ENCODE measurements at places on chromosomes 2 and 18. TPM values are rescaled to one million over a fixed set of nuclear protein-coding genes. Genes with fewer than 3 reads are reported as not detected.
A peak's percentile ranks its signal among the peaks of the same experiment; 100 is the strongest.

DNA sequence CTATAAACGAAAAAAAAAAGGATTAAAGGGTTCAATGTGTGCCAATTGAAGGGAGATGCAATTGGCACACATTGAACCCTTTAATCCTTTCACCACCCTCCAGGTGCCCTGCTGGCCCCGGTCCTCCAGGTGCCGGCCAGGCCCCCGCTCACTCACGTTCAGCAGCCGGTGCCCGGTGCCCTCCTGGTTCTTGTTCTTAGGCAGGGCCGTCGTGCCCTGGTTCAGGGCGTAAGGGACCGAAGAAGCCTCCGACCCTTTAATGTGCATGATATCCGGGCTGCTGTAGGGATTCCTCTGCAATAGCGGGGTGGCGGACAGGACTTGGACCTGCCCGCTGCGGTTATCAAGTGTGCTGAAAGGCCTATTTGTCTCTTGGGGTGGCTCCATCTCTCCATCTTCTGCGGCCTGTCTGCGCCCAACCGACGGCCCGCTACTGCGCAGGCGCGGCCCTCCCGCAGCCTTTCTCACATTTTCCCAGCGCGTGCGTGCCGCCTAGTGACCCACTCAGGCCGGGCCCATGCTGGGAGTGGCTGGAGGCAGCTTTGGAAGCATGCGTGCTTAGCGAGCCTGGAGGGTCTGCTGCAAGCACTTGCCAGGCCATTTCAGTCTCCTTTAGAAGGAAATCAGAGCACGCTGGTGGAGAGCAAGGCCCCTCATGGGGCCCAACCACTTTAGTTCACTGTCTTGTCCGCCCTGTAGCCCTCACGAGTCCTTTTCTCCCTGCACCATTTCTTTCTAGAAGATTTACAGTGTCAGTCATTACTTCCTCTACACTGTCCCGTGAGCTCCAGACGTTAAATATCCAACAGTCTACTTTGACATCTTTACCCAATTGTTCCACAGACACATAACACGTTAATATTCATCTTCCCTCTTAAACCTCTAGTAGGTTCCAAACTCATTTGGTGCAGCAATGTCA is 24.3 kb downstream of the TMEM237 start:
- peak; percentile 60 for DNase-seq

- DNase-seq: no peak
Measured at GRCh38 chr2:119232666-119232993, 9.0 kb downstream of the STEAP3 start.

GRCh38 chr2:34416856-34417255 is 817.8 kb upstream of the FAM98A start:
- no peak for DNase-seq

GRCh38 chr2:184326066-184326465 is 272.3 kb upstream of the ZNF804A start:
- no peak for DNase-seq

DNA sequence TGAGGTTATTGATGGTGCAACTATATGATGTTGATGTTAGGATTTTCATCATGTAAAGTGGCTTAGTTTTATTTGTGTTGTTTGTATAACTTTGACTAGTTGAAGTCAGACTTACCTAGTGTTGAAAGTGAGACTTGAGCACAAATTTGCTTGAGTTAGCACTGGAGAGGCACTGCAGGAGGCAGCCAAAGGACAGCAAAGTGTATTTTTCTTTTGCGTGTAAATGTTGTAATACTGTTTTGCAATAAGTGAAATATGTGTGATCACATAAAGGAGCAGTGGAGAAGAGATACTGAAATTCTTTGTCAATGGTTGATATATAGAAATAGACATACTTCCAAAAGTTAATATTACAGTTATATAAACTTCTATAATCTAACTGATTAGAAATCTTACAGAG is 332.0 kb upstream of the RAB12 start:
- DNase-seq: no peak

DNA sequence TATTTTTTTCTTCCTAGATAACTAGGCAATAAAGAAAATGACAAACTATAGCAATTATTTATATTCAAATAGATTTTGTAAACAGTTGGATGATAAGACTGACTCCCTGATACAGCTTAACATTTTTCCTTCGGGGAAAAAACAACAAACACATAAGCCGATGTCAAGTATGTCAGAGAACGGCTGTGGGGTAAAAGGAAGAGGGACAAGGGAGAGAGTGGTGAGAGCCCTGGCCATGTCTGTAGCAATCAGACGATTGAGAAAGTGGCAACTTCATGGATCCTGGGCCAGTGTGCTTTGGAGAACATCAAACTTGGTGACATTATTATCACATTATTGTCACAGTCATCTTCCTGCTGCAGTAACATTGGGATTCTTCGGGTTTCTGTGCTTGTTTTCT is 65.2 kb downstream of the RNF144A start:
- no peak for DNase-seq

DNA sequence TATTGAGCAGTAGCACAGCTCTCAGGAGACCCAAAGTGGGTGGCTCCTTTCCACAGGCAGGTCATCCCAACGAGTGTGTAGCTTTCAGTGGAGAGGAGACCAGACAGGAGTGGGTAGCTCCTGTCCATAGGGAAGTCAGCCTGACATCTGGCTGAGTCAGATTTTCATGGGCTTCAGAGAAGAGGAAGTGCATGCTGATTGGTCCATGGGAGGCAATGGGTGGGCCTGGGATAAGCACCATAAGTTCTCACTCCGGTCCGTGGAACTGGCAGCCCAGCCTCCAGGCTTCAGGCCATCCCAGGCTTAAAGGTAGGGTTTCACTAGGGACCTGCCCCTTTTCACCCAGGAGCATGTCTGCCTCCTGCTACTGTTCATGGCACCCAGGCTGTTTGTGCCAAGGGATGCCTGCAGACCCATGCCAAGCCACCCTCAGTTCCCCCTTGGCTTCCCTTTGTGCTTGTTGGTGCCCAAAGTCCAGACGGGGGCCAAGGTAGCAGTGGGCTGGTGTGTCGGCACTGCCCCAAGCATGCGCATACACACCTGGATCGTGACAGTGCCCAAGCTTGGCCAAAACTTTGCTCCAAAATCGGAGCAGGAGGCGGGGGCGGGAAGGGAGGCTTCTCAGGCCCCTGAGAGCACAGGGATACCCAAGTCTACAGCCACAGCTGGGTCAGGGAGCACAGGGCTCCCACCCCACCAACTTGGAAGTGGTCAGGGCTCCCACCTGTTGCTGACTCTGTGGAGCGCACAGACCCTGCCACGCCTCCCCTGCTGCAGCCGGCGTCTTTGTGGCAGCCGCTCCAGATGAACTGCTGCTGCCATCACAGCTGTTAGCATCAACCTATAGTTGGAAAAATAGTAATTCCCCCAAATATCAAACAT is 26.4 kb downstream of the MARCHF7 start:
- DNase-seq: no peak

GRCh38 chr18:23494992-23495391 is 8.3 kb upstream of the RMC1 start:
- no peak for DNase-seq

GRCh38 chr2:45698554-45698953 is 47.1 kb downstream of the PRKCE start:
- no peak for DNase-seq

DNA sequence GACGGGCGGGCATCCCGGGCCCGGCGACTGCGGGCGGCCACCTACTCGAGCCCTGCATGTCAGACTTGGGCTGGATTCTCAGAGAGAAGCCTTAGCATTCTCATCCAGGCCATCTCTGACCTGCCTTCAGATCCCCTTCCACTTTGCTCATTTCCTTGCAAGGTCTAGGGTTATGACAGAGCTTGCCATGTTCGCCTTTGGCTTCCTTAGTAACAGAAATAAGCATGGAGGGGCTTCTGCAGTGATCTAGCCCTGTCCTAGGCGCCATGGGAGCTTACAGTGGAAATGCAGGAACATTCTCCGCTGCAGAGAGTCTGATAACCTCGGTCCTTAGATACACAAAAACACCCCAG is 632 bp upstream of the ACVR1 start:
- DNase-seq: no peak

GRCh38 chr2:85698184-85698879 is 4.2 kb downstream of the GNLY start:
- no peak for DNase-seq

DNA sequence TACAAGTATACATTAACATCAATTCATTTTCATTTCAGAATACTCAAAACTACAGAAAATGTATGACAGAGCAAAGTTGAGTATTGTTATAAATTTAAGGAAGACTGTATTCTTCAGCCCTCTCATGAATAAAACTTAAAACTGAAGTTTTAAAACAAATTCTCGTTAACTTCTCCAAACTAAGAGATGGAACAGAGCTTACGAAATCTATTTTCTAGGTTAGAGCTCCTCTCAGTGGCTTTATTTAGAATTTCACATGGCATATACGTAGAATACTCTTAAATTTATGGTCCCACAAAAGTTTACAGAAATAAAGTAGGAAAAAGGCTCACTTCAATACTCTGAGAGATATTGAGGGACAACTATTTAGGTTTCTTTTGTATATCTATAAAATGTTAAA is 612.1 kb downstream of the KCNJ3 start:
- no peak for DNase-seq

BOD1L2 gene
- not detected for total RNA-seq
